Keratinocyte (primary cell): ENCODE measurements at places on chromosomes 1 and 21.

DNA sequence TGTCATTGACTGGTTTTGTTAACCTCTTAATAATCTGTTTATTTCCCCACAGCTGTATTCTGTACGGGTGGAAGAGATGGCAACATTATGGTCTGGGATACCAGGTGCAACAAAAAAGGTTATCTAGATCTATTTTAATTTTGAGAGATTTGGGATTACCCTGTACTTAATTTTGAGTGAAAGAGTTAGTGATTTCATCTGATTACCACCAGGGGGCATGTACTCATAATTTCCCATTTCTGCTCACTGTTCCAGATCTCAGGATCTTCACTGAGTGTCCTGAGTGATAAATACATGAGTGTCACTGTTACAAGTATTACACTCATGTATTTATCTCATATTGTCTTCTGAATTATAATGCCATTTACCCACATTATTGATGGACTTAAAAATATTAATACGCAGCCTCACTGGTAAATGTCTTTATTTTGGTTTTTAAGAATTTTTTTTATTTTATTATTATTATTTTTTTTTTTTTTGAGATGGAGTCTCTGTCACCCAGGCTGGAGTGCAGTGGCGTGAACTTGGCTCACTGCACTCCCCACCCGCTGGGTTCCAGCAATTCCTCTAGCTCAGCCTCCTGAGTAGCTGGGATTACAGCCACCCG is 27.4 kb downstream of the DTL start:
- H3K27ac ChIP-seq, result no peak overlapping the region
- no peaks in the 10 kb centered on the region for H3K27me3 ChIP-seq
- no peaks in the 10 kb centered on the region for H3K36me3 ChIP-seq
- no peak overlapping the region for H3K4me3 ChIP-seq
- DNase-seq, result peak; percentile 32
- H3K4me1 ChIP-seq, result no peaks in the 10 kb centered on the region

DNA sequence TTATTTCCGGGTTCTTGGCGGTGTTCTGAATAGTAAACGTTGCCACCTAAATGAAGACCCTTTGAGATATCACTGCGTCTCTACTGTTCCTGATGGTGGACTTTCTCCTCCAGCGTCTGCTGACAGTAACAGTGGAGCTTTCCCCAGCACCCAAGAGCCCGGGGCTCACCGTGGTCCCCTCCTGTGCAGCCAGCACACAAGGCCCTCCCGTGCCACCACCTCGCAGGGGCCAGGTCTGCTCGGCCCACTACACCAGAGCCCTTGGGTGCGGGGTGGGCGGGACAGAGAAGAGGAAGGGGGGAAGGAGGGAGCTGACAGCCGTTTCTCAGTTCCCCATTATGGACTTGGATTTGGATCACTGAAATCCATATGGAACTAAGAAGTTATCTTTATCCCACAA is 61.2 kb upstream of the TRAPPC10 start:
- H3K27me3 ChIP-seq, result no peaks in the 10 kb centered on the region
- no peak for DNase-seq
- no peak overlapping the region for H3K27ac ChIP-seq
- H3K4me3 ChIP-seq, result no peak overlapping the region

- no peak for DNase-seq
- H3K4me1 ChIP-seq, result no peaks in the 10 kb centered on the region
- no peaks in the 10 kb centered on the region for H3K27me3 ChIP-seq
- no peak overlapping the region for H3K27ac ChIP-seq
These were observed 18.2 kb downstream of the CRYZ start for GRCh38 chr1:74714429-74715235.

DNA sequence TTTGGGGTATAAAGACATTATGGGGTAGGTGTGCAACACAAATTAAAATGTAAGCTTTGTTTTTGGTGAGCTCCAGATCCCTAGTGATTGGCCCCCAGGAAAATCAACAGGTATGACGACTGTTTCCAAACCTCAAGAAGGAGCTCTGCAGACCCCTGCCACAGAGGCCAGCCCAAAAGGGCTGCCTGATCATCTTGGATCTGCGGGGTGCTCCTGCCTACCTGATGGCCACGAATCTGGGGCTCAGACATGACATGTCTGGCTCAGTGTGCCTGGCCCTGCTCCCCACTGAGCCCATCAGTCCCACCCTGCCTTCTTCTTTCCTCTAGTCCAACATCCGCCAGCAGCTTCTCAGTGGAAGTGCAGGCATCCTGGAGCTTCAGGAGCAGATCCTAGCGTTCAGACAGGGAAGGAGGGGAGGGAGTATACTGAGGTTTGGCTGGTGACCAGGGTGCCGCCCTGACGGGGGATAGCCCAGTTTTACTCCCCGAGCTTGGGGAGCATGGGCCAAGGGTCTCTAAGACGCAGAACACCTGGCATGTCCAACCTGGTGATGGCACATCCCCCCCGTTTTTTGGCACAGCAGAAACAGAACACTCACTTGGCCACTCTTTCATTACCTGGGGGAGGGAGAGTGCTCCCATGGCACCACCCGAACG is 31.8 kb downstream of the ZNF496 start:
- H3K27me3 ChIP-seq, result no peaks in the 10 kb centered on the region
- H3K27ac ChIP-seq, result no peak overlapping the region
- H3K4me3 ChIP-seq, result no peak overlapping the region
- DNase-seq, result no peak

DNA sequence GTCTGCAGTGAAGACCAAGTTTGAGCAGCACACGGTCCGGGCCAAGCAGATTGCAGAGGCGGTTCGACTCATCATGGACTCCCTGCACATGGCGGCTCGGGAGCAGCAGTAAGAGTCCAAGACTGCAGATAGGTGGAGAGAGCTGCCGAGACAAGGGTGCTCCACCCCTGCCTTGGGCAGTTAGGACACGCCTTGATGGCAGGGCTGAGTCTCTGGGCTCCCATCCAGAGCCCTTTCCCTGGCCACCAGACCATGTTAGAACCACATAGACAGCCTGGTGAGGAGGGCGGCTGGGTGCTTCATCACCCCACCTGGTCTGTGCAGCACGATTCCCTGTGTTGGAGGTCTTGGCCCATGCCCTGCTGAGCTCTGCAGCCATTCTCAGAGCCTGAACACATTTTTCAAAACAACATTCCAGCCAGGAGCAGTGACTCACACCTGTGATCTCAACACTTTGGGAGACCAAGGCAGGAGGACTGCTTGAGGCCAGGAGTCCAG is 17.3 kb upstream of the MIIP start:
- peaks cover 10% of the 10 kb centered on the region for H3K4me1 ChIP-seq
- peak overlapping the region; percentile 51 for H3K27ac ChIP-seq
- H3K27me3 ChIP-seq, result no peaks in the 10 kb centered on the region

GRCh38 chr1:15951341-15952153 is 24.4 kb downstream of the ZBTB17 start:
- H3K36me3 ChIP-seq, result peaks cover 12% of the 10 kb centered on the region
- no peak overlapping the region for H3K4me3 ChIP-seq
- no peak for DNase-seq
- H3K27me3 ChIP-seq, result no peaks in the 10 kb centered on the region
- H3K27ac ChIP-seq, result peak overlapping the region; percentile 98

DNA sequence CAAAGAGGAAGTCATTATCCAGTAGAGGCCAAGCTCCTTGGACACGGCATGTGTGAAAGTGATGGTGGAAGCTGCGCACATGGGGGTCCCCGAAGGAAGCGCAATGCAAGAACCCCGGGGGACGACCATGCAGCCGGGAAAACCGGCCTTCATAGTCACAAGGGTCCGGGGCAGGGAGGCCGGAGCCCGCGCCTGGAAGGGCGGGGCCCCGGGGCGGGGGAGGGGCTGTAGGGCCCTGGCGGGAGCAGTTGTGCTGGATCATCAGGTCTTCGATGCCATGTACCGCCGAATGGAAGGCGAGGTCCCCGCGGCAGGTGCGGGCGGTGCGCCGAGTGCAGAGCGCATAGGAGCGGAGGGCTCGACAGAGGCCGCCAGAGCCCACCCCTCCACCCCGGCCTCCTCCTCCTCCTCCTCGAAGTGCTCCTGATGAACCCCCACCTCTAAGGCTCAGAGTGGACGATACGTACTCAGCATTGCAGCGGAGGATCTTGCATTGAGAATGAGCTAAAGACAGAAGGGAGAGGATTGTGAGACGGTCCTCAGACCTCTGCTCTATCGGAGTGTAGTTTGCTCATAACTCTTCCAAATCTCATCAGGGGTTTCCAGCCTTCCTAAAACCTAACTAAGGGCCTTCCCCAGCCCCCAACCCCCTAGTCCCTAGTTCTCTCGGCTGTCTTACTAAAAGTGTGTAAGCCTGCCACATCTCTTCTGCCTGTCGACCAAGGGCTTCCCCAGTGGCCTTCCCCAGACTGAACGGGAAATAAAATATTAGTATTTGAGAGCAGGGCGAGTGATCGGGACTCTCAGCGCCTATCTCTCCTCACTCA is 2.1 kb downstream of the HJV start:
- H3K27ac ChIP-seq, result no peak overlapping the region
- H3K4me1 ChIP-seq, result no peaks in the 10 kb centered on the region
- H3K36me3 ChIP-seq, result no peaks in the 10 kb centered on the region
- H3K27me3 ChIP-seq, result peaks cover 51% of the 10 kb centered on the region
